ENCODE measurements at places on chromosomes 7 and 10. TPM values are rescaled to one million over a fixed set of nuclear protein-coding genes. Genes with fewer than 3 reads are reported as not detected.

GRCh38 chr10:43252166-43252782 lies 14.6 kb downstream of the RASGEF1A start:
- no peak for DNase-seq

GRCh38 chr10:98510412-98510995 lies 63.8 kb upstream of the HPS1 start:
- DNase-seq, result no peak

DNA sequence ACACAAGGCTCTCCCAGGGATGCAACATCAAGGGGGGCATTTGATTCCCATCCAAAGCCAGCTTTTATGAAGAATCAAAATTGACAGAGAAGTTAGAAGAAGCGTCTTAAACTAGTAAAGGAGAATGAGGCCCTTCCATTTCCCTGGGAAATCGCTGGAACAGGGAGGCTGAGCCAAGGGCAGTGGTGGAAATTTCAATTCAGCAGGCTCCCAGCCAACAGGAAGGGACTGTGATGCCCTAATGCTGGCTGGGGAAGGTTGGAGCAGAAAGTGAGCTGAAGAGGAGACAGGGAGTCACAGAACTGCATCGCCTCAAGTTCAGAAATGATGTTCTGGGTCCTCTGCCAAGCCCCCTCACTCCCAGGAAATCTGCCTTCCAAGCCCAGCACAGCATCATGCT lies 517.3 kb downstream of the GRID1 start:
- no peak for DNase-seq

DNA sequence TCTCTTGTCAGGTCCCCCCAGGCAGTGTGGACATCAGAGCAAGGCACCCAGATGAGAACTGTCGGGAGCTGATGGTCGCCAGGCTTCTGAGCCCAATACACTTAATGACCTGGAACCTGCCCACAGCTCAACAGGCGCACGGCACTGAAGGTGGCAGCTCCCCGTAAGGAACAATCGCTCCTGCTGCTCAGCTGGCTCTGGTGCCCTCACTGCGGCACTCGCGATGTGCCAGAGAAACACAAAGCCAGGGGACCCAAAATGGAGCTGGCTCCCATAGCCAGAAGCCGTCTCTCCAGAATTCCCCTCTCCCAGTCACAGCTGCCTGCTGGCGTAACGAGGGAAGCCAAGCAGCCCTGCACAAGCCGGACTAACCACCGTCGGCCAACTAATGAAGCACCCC lies 6.3 kb downstream of the CALN1 start:
- no peak for DNase-seq

GRCh38 chr10:62178568-62178967 lies 90.1 kb downstream of the RTKN2 start:
- no peak for DNase-seq

DNA sequence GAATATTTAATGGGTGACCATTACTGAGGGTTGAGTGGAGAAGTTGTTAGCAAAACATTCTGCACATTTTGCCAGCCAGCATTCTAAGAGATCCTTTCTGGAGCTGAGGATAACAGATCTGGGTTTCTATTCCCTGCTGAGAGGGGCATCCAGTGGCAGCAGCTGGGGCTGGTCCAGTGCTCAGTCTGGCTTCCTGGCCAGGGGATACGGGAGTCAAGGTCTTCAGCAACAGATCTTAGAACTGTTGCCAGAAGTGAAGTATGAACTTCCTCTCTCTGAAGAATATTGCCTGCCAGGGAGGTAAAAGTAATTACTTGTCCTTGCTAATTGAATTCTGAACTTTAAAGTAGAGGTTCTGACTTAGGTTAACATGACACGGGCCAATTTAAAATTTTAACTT lies 568.4 kb downstream of the REEP3 start:
- no peak for DNase-seq

- DNase-seq, result no peak
Observed at GRCh38 chr7:95199779-95200558, 124.4 kb downstream of the PON1 start.

GRCh38 chr10:106582291-106582690 lies 582.2 kb downstream of the SORCS1 start:
- no peak for DNase-seq

GRCh38 chr10:22417736-22418268 lies 72.5 kb downstream of the SPAG6 start:
- no peak for DNase-seq

- no peak for DNase-seq
Observed at GRCh38 chr7:36455646-36456045, 66.0 kb downstream of the ANLN start.

- DNase-seq, result no peak
Observed at GRCh38 chr10:113091920-113092319, 141.9 kb downstream of the TCF7L2 start.

DNA sequence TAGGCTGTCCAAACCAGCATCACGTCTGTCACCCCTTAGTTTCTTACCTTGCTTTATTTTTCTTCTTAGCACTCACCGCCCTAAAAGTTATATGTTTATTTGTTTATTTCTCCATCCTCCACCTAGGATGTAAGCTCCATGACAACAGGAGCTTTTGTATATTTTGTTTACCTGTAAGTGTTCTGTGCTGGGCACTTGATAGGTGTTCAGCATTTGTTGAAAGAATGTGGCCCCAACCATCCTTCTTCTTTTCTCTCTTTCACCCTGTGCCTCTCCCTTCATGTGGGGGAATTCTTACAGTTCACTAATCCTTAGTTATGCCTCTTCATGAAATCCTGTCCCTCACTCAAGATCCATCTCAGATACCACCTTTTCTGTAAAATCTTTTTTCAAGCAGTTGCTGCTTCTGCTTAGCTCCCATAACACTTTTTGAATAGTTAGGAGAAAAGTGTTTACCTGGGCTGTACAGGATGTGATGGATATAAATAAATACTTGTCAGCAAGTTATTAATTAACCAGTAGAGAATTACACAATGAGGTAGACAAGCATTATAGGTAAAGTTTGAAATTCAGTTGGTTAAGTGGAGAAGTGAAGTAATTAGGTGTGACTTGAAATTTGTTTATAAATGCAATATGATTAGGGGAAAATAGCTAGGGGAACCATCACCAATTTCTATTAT lies 9.7 kb downstream of the AHR start:
- DNase-seq, result no peak

- DNase-seq, result no peak
Observed at GRCh38 chr7:126780993-126781392, 471.7 kb downstream of the GRM8 start.

- peak; percentile 5 for DNase-seq
Observed at GRCh38 chr7:47669178-47669891, 87.4 kb upstream of the TNS3 start.

GRCh38 chr10:56920601-56921261 lies 559.7 kb upstream of the ZWINT start:
- DNase-seq, result no peak

DNA sequence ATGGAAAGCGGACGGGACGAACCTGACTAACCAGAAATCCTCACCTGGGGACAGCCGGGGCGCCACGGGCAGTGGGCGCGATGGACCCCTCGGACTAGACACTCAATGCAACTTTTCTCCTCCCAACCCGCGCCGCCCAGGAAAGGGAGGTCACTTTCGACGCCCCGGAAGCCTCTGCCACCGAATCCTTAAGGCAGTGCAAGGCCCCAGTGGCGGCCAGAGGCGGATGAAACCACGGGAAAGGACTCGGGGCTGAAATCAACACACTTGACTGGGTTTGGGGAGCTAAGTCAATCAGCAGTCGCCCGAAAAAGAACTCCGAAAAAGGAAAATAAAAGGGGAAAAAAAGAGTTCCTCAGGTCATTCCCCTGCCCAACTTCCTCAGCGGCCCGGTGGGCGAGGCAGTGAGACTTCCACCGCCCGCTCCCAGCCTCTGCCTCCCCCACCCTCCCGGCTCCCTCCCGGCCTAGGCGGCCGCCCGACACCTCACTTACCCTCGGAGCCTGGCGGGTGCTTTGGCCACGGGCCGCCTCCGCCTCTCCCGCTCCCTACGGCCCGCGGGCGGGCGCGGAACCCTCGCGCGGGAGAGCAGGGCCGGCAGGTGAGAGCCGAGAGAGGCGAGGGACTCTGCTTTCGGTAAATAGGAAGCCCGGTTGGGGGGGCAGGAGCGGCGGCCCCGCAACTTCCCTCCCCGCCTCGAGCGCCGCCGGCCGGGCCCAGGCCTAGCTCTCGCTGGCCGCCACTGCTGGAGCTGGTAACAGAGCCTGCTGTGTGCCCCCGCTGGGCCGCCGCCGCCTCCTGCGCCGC lies 518 bp downstream of the WAPL start:
- peak; percentile 58 for DNase-seq

GRCh38 chr7:5354460-5355232 lies 69.0 kb downstream of the TNRC18 start:
- no peak for DNase-seq

- DNase-seq, result no peak
Observed at GRCh38 chr10:113947184-113948041, 93.0 kb downstream of the NHLRC2 start.

DNA sequence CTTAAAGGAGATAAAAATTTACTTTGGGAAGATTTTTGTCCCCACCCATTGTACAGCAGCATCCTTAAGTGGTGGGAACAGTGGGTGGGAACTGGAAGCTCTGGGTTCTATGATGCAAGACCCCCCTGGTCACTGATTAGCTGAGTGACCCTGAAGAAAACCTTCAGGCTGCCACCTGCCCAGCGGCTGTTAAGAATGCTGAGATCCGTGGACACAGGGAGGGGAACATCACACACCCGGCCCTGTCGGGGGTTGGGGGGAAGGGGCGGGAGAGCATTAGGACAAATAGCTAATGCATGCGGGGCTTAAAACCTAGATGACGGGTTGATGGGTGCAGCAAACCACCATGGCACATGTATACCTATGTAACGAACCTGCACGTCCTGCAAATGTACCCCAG lies 14.5 kb downstream of the CARD11 start:
- no peak for DNase-seq

- no peak for DNase-seq
Observed at GRCh38 chr7:156667110-156667426, 26.5 kb downstream of the RNF32 start.

DNA sequence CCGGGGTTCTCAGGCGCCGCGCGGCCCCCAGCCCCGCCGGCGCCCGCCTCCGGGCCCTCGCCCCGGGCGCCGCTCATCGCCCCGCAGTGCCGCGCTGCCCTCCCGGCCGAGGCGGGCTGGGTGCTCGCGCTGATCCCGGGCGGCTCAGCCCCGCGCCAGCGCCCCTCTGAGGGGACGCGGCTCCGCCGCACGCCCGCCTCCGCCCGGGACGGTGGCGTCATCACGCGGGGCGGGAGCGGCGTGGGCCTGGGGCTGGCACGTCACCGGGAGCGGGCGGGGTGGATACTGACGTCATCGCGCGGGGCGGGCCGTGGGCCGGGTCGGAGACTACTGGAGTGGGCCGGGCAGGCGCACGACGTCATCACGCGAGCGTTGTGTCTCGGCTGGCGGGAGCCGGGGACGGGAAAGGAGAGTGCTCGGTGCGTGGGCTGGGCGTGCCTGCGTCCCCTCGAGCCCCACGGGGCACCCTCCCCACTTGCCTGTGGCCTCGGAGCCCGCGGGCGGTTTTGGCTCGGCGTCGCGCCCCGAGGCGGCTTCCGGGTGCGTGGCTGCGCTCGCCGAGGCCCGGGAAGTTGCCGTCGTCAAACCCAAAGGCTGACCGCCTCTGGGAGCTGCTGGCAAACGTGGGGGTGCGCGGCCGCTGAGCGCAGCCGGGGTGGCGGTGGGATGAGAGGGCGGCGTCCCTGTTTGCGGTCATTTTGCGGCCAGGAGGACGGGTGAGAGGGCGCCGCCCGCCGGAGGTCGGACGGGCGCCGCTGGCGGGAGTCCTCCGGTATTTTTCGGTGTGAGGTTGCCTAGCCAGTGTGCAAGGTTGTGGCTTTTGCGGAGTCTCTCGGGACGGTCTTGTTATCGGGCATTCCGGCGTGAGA lies at the start of gene ESYT2:
ESYT2 (minus strand) TSS at position 168 of the 869 bp plus-strand sequence; CDS start at position 77, 91 bp downstream.
- DNase-seq, result peak; percentile 100

GRCh38 chr10:118955951-118956801 lies 73.3 kb upstream of the NANOS1 start:
- DNase-seq, result no peak

DNA sequence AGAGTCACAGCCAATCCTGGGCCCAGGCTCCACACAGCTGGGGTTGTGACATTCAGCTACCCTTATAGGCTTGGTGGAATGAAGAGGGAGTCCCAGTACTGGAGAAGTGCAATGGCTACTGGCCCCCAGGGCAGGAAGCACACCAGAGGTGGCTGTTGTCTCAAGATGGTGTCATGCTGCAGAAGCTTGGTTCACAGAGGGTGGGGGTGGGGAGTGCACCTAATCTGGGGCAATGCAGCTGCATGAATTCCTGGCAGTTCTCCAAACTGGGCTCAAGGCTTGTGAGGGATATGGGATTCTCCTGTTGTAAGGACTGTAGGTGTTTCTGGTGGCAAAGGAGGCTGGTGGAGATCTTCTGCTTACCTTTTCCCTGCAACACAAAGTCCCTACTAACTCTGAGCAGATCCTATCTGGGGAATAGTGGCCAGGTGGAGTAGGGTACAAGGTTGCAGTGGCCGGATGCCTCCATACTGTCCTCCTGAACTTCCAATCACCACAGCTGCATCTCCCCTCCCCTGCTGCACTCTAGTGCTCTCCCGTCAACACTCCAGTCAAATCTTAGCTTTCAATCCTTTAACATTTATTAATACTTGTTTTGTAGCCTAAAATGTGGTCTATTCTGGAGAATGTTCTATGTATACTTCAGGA lies 27.4 kb upstream of the PLA2G12B start:
- no peak for DNase-seq

GRCh38 chr10:116891208-116891607 lies 41.9 kb downstream of the ENO4 start:
- DNase-seq, result no peak

Gene HDAC9
- 0.55 TPM for total RNA-seq

Gene ASL
- total RNA-seq, result 16.6 TPM

Measured in activated T-cell treated with anti-CD3 and anti-CD28 coated beads, Interleukin-2, amount 50 U/mL, for 72 hours (primary cell).